ENCODE measurements at places on chromosomes 16 and 17.

DNA sequence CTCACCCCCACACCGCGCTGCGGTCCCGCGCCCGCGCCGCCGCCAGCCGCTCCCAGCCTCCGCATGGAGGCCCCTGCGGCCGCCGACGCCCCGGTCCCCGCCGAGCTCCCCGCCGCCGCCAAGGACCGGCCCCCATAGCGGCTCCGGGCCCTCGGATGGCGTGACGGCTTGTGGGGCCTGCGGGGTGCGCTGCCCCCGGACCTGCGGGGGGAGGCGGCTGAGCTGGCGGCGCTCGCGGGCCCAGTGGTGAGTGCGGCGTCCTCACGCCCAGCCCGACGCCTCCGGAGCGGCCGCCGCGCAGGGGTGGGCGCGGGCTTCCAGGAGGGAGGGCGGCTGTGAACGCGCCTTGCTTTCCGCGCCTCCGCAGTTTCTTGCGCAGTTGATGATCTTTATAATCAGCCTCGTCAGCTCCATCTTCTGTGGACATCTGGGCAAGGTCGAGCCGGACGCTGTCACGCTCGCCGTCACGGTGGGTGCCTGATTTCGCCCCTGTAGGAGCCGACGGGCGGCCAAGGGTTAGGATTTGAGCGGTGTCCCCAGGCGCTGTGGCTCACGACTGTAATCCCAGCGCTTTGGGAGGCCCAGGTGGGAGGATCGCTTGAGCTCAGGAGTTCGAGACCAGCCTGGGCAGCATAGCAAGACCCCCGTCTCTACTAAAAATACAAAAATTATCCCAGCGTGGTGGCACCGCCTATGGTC, 46.4 kb downstream of the SLC47A1 start:
- DNase-seq = no peak

DNA sequence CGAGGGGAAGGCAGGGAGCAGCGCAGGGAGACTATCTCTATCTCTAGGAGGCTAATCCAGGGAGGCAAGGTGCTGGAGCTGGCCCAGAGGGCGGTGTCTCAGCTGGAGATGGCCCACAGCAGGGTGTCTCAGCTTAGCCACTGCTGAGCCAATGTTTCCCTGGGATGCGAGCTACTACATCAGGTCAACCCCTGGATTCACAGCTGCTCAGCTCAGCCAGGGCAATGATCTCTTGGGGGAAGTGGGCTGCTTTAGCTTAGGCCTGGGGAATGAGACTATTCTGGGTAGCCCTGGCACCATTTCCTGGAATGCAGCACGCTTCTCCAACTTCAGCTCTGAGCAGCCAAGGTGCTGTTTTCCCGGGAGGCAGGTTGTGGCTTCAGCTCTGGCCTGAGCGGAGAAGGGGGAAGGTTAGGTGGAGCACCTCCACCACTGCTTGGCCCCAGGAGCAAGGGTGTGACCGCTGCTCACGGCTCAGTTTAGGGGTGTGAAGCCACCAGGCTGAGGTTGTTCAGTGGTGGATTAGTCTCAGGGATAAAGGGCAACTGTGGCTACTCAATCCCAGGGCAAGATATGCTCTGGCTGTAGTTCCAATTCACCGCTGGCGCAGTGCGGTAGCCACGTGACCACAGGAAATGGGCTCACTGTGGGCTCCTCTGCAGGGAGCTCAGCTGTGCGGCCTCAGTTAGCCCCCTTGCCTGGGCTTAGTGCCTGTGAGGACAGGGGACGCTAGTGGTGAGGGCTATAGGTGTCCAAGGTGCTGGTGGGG, 5.2 kb upstream of the PRSS21 start:
- no peak for DNase-seq

- DNase-seq = no peak
These were observed 50.9 kb downstream of the ENGASE start for GRCh38 chr17:79125503-79125902.

GRCh38 chr16:81174644-81175324, 63.7 kb upstream of the BCO1 start:
- no peak for DNase-seq

- no peak for DNase-seq
These were observed 17.7 kb upstream of the CDH15 start for GRCh38 chr16:89153848-89154271.

- no peak for DNase-seq
These were observed 32.6 kb downstream of the RTN4RL1 start for GRCh38 chr17:1992541-1992940.

DNA sequence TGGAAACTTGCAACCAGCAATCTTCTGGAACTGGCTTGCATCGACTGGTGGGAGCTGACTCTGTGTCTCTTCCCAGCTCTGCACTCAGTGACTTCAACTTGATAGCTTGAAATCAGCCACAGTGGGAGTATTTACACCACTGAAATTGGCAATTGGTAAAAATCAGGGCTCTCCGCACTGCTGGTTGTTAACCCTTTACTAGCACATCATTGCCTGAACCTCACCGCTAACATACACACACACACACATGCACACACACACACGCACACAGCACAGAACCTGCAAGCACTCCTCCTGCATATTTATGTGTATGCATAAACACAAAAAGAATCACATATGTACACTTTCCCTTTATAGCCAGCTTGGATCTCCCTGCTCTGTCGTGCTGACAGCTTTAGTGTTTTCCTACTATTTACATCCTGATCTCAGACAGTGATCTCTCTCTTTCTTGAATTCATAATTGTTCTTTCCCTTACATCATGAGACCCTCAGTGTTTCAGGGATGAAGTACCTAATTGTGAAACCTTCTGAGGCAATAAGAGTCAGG, 7.9 kb upstream of the TMIGD1 start:
- no peak for DNase-seq

- DNase-seq = no peak
These were observed 31.9 kb upstream of the ANKFN1 start for GRCh38 chr17:56121191-56122051.

DNA sequence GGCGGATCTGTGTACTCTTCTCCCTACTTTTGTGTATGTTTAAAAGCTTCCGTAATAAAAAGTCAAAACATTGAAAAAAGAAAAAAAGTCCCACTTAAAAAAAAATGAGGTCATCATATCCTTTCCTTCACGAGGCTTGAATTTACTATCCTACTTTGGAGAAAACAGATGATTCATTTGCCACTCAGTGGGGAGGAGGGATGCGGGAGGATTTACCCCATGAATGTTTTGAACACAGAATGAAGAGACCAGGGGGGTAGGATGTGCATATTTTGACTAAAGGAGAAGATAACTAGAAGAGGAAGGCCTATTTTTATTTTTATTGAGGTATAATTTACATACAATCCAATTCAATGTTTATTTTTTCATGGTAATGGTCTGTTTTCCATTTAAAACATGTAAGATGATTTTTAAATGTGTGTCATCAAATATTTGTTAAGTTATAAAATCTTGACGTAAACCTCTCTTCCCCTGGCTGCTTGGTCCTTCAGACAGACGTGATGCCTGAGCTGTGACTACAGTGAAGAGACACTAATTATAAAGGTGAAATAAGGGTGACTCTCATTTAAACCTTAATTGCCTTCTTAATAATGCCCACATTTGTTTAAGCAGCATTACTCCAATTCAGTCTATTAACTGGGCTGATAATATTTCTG, 135.4 kb upstream of the AXIN2 start:
- DNase-seq = peak; percentile 8
